HTR-8/SVneo (cell line): ENCODE measurements at places on chromosomes 13 and 19.

- DNase-seq, result no peak
These were observed 285.8 kb downstream of the DIAPH3 start for GRCh38 chr13:59877933-59878332.

DNA sequence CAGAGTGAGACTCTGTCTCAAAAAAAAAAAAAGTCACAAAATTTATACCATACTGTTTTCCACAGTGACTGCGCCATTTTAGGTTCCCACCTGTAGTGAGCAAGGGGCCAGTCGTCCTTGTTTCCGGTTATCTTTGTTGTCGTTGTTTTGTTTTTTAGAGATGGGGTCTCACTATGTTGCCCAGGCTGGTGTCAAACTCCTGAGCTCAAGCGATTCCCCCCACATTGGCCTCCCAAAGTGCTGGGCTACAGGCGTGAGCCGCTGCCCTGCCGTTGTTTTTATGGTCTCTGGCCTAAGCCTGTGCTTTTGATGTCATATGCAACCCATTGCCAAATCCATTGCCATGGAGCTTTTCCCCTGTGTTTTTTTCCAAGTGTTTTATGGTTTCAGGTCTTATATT, 3.3 kb downstream of the UPF3A start:
- DNase-seq, result no peak

- no peak for DNase-seq
These were observed 204.4 kb downstream of the MZT1 start for GRCh38 chr13:72523049-72523448.

DNA sequence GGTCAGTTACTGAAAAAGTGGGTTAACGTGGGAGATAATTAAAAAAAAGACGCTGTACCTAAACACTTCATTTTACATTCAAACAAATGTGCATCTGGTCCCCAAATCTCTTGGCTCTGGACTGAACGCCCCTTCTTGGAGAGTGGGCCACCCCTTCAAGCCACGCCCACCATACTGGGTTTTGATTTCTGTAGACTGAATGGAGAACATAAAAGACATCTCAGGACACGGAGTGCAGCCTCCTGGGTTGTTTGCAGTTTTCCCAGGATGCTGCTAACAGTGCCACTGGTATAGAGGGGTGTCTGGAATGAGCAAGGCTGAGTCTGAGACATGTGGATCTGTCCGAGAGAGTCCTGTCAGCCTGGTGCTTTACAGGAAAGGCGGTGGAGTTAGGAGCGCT, 10.6 kb downstream of the TFDP1 start:
- no peak for DNase-seq

DNA sequence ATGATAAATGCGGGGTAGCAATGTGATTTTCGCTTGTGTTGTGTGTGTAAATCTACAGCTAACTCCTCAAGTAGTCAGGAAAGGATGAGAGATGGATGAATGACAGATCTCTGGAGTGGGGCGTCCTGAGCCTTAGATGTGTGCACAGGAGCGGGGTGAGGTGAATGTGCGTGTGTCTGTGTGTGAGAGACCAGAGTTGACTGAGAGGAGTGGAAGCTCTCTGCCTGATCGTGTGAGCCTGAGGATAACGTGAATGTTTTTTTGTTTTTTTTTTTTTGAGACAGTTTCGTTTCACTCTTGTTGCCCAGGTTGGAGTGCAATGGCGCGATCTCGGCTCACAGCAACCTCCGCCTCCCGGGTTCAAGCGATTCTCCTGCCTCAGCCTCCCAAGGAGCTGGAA, 805 bp downstream of the ZNF461 start:
- no peak for DNase-seq

GRCh38 chr13:63773476-63773875, 2357.8 kb upstream of the PCDH20 start:
- DNase-seq, result no peak
